Hematopoietic multipotent progenitor cell treated with erythropoietin and hydrocortisone succinate and interleukin-3 and kit ligand, for 4 days (in vitro differentiated cells): ENCODE measurements at places on chromosomes 6 and 20.
A peak's percentile ranks its signal among the peaks of the same experiment; 100 is the strongest.

GRCh38 chr20:5030348-5031205, 29.3 kb upstream of the SLC23A2 start:
- DNase-seq = no peak

DNA sequence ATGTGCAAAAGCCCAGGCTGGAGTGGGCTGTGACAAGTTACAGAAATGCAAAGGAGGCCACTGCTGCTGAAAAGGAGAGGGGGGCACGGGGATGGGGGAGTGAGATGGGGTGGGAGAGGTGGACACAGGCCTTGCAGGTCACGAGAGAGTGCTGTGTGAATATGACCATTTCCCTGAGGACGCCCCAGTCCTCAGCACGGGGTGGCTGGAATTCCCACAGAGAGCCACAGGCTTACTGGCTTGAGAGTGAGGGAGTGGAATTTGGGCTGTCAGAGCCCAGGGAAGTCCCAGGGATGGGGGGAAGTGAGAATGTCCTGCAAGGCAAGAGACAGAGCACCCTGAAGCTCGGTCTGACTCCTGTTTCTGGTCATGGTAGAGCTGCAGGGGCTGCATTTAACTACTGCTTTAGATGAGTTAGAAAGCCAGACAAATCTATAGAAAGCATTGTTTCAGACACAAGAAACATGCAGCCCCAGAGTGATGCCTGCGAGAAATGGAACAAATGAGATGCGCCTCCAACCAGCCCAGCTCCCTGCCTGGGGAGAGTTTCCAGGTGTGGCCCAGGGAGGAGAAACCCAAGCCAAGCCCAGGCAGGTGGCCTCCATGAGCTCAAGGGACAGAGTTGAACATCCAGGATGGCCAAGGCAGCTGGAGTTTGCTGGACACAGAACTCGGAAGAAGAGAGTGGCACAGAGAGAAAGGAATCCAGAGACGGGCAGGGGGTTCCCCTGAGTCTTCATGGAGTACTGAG, 30.5 kb downstream of the NPEPL1 start:
- DNase-seq = no peak

GRCh38 chr6:169920359-169921020, 169.1 kb downstream of the ERMARD start:
- DNase-seq = no peak

- DNase-seq = no peak
Observed at GRCh38 chr6:112413780-112414179, 66.7 kb downstream of the RFPL4B start.

DNA sequence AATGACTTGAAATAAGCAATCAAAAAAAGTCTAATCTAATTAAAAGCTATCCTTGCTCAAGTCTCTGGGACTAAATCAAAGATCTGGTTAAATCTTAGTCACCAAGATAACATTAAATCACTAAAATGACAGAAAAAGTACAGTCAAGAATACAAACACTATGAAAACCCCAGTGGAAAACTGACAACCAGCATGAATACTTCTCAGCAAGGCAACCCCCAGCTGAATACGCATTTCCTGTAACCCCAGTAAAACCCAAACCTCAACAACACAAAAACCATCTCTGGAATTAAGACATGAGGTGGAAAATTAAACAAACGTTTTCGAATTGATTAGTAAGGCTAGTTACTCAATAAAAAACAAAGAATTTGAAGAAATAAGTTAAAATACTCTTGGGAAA, 23.7 kb upstream of the ZC3H12D start:
- no peak for DNase-seq

DNA sequence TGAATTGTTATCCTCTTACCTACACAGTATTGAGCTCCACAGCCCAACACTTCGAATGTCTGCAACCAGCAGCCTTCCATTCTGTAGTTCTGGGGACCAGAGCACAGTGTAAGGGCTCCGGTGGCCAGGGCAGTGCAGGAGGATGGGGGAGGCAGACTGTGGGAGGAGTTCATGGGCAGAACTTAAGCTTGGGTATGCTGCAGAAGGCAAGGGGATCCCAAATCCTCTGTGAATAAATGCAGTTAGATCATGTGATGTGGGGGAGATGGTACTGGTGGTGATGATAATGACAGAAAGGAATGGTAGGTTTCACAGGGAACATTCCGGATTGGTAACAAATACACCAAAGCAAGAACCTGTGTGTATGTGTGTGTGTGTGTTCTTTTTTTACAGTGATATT, 26.5 kb upstream of the CNKSR3 start:
- no peak for DNase-seq

DNA sequence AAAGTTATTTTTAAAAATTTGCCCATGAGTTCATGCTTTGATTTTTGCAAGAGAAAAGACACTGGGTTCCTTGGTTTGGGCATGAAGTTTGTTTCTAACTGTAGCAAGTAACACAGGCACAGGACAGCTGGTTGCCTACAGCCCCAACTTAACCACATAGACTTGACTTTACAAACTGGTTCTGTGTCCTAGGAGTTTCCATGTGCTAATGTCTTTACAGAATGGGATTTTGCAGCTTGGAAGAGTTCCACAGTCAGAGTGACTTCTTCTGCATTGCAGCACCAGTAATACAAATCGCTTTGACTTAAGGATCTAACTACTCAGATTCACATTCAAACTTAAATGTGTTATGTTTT, 44.3 kb downstream of the OR2B2 start:
- peak; percentile 70 for DNase-seq

DNA sequence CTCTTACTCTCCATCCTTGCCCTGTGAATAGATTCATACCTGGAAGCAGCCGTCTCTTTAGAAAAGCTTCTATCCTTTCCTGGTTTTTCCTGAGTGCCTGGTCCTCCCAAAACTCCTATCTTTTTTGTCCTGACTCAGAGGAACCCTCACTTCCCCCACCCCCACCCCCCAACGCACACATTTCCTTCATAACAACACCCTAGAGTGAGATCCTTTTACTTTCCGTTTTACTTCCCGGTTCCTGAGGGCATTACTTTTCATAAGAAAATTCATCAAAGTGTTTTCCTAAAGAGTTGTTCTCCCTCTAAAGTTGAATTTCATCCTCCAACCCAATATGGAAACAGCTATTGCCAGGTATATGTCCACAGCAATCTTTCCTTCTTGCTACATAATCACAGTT, 327.0 kb downstream of the NRN1 start:
- no peak for DNase-seq

DNA sequence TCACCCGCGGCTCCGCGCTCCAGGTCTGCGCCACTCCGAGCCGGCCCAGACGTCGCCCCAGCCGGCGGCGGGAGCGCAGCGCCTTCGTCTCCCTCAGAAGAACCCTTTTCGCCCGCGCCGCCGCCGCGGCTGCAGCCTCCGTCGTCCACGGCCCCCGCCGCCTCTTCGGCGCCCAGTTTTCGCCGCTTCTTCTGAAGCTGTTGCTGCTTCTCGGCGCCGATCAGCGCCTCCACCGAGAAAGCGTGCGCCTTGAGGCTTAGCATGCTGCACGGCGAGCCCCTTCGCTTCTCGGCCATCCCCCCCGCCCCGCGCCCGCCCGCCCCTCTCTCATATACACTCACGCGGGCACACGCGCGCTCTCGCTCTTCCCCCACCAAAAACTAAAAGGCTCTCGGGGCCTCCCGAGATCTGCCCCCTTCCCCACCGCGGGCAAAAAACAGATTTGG, 489 bp downstream of the TBX18 start:
- DNase-seq = peak; percentile 36

GRCh38 chr6:20126789-20127653, 85.2 kb downstream of the MBOAT1 start:
- peak; percentile 83 for DNase-seq

DNA sequence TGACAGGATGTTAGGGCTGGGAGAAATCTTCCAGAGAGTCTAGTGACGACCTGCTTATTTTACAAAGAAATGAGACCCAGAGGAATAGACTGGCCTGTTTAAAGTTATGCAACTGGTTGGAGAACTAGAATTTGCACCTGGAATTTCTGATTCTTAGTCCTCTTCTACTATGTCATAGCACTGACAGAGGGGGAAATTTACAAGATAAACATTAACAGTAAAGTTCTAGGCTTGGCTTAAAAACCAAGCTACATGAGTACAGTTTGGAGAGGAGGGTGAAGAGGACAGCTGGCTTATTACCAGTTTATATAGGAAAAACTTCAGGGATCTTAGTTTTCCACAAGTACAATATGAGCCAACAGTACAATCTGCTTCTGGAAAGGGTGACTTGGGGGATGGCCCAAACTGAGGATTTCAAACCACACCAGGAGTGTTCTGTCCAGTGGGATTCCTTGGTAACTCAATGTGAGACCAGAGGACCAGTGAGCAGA, 269.6 kb downstream of the CD109 start:
- no peak for DNase-seq

- no peak for DNase-seq
Observed at GRCh38 chr6:127486934-127487333, 27.7 kb upstream of the KIAA0408 start.

DNA sequence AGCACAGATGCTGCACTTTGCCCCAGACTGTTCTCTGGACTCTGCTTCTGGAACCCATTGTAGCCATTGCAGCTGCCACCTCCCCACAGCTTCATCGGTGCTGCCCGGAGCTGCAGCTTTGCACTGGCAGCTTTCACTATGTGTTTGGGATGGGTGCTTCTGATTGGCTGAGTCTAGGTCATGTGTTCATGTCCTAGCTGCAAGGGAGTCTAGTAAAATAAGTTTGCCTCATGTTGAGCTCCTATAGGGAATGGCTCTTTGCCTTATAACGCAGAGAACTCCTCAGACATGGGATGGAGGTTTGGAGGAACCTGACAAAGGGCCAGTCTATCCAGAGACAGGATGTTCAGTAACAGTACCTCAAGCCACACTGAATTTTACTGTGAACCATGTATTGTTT, 268.0 kb downstream of the BMP7 start:
- DNase-seq = no peak

- peak; percentile 50 for DNase-seq
Observed at GRCh38 chr6:150078788-150079187, 9.9 kb upstream of the ULBP3 start.

- no peak for DNase-seq
Observed at GRCh38 chr6:90338409-90338808, 41.8 kb upstream of the BACH2 start.

DNA sequence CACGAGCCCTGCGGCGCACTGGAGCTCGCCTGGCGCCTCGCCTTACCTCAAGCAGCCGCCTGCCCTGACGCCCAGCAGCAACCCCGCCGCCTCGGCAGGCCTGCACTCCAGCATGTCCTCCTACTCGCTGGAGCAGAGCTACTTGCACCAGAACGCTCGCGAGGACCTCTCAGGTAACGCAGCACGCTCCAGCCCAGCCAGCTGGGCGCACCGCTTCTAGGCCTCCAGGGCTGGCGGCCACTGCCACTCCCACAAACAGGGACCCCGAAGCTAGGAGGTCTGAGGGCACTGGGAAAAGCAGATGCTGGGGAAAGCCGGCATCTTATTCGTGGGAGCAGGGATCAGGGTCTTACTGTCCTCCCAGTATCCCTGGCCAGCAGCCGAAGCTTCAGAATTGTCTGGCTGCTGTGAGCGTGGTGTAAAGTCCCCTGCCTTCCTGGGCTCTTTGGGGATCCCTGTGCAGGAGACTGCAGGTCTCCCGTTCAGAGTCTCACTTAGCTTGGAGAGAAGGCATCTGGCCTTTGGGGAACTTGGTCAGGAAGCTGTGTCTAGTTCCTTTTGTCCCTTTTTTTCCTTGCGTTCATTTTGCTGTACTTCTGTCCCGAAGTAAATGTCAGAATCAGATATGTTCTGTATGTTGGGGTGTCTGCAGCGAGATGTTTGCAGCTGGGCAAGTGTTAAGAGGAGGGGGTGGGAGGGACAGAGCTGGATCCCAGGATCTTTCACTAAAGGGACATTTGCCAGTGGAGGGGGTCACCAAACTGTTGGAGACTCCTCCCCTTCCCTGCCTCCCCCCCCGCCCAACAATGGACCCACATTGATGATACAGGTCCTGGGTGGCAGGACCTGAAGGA, 1.8 kb downstream of the FOXF2 start:
- no peak for DNase-seq

DNA sequence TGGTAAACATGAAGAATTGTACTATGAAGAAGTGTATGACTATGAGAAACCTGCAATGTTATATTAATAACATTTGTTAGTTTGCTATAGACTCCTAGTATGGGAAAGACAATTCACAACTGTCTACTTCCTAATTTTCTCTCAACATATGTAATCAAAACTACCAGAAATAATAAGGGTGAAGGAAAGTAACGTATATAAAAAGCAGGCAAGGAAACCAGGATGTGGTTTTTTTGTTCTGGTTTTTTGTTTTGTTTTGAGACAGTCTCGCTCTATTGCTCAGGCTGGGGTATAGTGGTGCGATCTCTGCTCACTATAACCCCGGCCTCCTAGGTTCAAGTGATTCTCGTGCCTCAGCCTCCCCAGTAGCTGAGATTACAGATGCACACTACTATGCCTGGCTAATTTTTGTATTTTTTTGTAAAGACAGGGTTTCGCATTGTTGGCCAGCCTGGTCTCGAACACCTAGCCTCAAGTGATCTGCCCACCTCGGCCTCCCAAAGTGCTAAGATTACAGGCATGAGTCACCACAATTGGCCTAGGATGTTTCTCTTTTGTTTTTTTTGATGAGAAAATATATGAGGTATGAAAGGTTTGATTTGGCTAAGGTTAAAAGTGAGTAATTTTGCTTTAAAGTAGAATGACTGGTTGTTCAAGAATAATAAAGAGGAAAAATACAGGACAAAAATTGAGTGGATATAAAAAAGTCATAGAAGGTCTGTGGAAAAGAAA, 83.1 kb downstream of the PTCHD4 start:
- no peak for DNase-seq

DNA sequence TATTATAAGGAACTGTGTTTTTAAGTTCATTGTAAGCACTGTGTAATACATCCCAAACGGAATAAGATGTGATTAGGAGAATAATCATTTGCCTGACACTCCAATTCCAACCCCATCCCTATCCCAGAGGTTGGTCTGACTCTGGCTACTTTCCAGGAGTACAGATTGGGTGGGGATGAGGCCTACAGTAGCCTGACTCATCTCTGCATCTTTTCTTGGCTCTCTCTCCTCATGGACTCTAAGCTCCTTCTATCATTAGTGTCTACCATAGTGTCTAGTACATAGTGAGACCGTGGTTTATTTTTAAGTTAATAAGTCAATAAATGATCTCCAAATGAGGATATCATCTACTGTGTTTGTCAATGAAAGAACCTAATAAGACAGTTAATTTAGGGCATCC, 92.2 kb upstream of the CNKSR3 start:
- no peak for DNase-seq

DNA sequence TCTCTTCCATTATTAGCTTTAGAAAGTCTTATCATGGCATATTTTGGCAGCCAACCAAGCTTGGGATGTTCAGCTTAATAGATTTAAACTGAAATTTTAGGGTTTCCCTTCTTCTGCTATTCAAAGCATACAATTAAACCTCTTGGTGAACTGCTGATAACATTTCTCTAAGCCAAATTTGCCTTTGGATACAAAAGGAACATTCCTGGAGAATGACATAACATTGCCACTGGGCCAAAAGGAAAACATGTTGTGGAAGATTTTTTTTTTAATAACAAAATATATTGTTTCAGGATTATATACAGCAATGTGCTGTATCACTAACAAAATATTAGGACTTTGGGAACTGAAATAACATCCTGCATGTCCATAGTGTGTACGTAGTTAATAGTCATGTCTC, 215.1 kb upstream of the TBX18 start:
- no peak for DNase-seq

GRCh38 chr20:6612606-6612923, 154.9 kb upstream of the BMP2 start:
- no peak for DNase-seq
